ENCODE measurements at places on chromosomes 7 and 10.

- DNase-seq, result no peak
These were observed 786 bp downstream of the CUEDC2 start for GRCh38 chr10:102431452-102432124.

DNA sequence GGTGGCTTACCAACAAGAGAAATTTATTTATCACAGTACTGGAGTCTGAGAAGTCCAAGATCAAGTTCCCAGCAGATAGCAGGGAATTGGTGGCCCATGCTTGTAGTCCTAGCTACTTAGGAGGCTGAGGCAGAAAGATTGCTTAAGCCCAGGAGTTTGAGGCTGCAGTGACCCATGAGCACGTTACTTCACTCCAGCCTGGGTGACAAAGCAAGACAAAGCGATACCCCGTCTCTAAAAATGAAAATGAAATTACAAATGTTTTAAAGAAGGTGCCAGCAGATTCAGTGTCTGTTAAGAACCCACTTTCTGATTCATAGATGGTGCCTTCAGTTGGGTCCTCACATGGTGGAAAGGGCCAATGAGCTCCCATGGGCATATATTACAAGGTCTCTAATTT, 20.6 kb upstream of the ARHGAP12 start:
- no peak for DNase-seq

DNA sequence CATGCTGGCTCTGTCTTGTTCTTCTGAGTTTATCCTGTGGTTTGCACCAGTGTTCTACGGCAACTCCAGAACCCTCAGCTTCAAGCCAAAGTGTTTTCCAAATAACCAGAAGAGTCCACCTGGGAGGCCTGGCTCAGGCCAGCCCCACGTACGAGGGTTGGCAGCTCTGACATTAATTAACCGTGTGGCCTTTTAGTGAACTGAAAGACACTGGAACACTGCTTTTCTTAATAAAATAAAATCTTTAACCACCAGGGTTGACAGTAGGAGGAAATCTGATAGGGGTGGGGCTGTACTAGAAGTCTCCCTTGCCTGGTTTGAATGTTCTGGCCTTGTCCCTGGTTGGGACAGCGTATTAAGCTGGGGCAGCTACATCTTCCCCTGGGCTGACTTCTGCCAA, 64.9 kb downstream of the SYPL1 start:
- no peak for DNase-seq

DNA sequence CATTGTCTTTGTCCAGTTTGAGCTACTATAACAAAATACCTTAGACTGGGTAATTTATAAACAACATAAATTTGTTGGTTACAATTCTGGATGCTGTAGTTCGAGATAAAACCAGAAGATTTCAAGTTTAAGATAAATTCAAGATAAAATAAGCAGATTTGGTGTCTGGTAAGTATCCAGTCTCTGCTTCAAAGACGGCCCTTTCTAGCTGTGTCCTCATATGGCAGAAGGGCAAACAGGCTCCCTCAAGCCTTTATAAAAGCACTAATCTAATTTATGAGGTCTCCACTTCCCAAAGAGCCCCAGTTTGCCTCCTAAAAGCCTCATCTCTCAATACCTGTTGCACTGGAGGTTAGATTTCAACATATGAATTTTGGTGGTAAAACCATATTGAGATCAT, 31.1 kb upstream of the SGCE start:
- no peak for DNase-seq

GRCh38 chr10:109928475-109928891, 5.2 kb upstream of the XPNPEP1 start:
- DNase-seq, result no peak

- no peak for DNase-seq
These were observed 6.9 kb upstream of the CALHM1 start for GRCh38 chr10:103465411-103466179.

DNA sequence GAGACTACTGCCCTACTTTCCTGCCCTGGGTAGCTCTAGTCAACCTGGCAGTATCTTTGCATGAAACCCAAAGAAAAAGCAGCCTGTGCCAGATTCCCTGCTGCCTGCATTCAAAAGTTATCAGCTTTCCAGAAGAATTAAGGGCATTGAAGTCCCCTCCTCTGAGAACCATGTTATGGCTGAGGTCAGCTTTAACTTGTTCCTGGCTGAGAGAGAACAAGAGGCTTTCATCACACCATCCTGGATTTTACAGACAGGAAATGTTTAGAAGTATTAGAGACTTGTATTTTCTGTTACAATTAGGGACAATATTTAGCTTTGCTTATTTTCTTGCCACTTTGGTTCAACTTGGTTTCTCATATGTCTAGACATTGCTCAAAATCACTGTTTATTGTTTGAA, 238.8 kb downstream of the ARL4A start:
- no peak for DNase-seq

DNA sequence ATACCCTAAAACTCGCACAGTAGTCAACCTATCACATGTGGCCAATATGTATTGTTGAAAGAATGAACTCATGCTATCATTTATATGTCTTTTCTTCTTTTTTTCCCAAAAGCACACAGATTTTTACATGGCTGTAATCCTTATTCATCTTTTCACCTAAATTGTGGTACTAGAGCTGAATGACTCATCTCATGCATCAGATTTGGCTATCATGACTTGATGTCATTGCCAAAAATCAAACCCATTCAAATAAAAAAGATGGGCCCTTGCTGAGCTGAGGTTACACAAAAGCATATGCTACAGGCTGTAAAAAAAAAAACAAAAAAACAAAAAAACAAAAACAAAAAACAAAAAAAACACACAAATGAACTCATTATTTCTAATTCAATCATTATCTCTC, 3.3 kb upstream of the LMOD2 start:
- no peak for DNase-seq

- DNase-seq, result no peak
These were observed 14.0 kb upstream of the KPNA7 start for GRCh38 chr7:99221866-99222265.

GRCh38 chr10:3362394-3362793, 189.8 kb upstream of the PITRM1 start:
- DNase-seq, result no peak

Data from RPMI8226 (cell line).